ENCODE measurements at places on chromosomes 2 and 18.
A peak's percentile ranks its signal among the peaks of the same experiment; 100 is the strongest.

DNA sequence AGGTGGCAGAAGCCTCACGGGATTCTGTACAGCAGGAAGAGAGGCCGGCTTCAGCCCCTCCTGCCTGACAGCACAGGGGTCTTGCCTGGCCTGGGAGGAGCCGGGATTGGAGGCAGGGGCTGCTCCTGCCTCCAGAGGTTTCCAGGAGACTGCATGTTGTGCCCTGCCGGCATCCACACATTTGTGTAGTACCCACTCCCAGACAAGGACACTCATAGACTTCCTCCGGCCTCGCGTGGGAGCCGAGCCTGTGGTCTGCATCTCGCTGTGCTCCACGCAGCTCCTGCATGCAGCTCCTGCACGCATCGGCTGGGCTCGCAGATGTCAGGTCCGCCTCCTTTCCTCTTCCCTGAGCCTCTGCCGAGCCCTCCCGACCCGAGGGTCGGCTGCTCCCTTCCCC, 34.7 kb downstream of the TPO start:
- no peak for DNase-seq

DNA sequence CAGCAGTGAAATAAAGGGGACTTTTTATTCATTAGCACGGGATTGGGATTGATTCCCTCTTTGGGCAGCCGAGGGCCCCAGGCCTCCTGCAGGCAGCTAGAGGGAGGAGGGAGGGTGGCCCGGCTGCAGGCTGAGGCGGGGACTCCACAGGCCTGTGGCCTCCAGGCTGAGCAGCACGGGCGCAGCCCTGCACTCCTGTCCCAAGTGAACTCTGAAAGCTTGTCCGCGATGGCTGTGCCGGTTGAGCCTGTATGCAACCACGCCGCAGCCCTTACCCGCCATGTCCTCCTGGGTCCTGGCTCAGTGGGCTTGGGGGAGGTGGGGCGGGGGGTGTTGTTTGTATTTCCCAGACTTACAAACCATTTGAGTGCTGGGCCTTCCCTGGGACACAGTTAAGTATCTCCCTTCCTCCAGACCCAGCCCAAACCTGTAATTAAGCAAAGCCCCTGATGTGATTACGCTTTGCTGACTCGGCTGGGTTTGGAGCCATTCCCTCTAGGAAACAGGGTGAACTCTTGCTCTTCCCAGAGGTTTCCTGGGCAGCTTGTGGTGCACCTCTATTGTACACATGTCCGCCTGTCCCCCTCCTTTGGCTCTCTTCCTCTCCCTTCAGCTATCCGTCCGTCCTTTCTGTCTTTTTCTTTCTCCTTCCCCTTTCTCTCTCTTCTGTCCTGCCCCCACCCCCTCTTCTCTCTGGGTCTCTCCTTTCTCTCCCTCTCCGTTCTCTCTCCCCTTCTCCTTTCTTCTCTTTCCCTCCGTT, 5.3 kb downstream of the GLI2 start:
- DNase-seq = no peak

GRCh38 chr18:50836521-50836957, 16.7 kb upstream of the MRO start:
- peak; percentile 92 for DNase-seq

DNA sequence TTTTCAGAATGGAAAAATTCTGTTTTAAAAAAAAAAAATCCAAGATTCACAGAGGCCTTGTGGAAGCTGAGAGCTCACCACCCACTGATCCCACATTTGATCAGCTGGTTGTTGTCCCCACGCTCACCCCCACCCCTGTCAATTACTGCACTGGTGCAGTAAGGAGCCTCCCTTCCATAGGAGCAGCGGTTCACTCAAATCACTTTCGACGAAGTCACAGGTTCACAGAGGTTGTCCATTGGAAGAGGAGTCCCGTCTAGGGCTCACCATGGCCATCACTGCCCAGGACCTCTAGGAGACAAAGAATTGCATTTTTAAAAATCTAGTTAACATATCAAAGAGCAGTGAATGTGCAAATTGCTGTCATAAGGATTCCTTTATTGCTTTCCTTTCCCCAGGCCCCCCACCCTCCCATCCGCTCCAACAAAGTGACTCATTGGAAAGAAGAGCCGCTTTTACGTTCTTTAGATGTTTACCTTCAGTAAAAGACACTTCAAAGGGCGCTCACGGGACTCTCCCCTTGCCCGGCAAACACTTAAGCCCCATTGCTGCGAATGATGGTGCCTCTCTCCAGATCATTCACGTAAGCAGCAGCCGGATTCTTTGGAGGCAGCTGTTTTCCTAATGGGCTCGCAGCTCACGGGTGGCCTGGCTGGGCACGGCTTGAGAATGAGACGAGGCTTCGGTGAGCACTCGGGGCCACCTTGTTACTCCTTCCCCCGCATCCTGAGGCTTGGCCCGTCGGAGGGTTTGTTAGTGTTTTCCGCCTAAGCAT, 165.5 kb upstream of the SALL3 start:
- no peak for DNase-seq

DNA sequence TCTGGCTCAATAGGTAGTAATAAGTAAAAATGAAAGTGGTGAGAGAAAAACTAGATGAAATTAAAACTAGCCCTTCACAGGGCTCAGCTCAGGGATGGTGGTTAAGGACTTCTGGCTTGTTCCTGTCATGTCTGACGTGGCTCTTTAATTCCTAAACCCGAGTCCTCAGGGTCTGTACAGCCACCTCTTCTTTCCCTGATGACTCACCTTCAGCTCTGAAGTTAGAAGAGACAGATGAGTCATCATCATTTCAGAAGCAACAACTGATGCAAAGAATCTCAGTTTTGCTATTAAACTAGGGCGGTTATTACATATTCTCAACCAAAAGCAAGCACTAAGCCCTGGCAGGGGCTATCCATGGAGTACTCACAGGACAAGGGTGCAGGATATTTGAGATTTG, 24.0 kb upstream of the ITGB6 start:
- peak; percentile 98 for DNase-seq

- no peak for DNase-seq
Observed at GRCh38 chr2:55085113-55086040, 35.1 kb upstream of the RTN4 start.

GRCh38 chr2:7516484-7517063, 599.4 kb downstream of the RNF144A start:
- DNase-seq = no peak

DNA sequence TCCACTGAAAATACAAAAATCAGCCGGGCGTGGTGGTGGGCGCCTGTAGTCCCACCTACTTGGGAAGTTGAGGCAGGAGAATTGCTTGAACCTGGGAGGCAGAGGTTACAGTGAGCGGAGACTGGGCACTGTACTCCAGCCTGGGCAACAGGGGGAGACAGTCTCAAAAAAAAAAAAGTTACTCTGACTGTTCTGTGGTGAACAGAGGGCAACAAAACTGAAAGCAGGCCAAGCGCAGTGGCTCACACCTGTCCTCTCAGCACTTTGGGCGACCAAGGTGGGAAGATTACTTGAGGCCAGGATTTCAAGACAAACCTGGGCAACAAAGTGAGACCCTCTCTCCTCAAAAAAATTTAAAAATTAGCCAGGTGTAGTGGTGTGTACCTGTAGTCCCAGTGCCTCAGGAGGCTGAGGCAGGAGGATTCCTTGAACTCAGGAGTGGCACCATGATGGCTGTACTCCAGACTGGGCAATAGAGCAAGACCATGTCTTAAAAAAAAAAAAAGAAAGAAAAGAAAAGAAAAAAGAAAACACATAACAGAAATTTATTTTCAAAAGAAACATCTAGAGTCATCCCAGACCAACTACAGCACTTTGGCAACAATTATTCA, 13.6 kb upstream of the RTN4 start:
- no peak for DNase-seq

DNA sequence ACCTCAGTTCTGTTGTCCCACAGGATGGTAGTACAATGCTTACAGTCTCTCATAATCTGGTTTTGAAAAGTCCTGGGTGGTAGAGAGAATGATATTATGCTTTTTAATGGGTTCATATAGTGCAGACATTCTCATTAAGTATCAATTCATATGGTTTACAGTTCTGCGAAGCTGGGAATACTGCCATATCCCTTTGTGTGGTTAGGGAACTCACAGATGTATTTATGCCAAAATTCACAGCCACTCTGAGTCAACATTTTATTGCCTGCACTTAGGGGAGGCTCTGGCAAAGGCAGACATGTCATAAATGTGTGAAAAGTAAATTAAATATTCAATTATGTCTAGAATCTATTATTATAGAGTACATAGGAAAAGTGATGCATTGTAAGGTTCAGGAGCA, 808.2 kb downstream of the SUCLG1 start:
- no peak for DNase-seq

DNA sequence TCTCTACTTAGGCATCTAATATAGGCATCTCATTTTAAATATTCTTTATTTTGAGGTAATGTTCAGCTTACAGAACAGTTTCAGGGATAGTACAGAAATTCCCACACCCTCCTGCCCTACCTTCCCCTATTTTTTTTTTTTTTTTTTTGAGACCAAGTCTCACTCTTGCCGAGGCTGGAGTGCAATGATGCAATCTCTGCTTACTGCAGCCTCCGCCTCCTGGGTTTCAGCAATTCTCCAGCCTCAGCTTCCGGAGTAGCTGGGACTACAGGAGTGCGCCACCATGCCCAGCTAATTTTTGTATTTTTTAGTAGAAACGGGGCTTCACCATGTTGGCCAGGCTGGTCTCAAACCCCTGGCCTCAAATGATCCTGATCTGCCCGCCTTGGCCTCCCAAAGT, 97.6 kb downstream of the EPB41L5 start:
- peak; percentile 49 for DNase-seq

All from iris pigment epithelial cell (primary cell).